Adrenal gland (tissue), 19 donors: ENCODE measurements at places on chromosomes 7 and 10.

DNA sequence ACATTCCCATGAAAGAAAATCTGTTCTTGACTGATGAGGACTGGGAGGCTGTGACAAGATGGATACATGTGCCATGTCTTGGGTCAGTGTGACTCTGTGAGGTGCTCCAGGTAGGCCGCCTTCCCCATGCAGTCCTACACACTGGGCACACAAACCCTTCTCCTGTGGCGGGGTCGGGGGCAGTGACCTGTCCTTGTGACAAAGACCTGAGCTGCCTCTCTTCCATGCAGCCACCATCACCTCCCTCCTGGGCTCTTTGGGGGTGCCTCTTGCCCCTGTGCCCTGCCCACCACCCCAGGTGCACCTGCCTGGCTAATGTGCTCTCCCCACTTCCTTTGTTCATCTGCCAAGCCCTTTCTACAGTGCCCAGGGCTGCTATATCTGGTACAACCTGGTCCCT lies 35.7 kb upstream of the DMBT1 start:
- no peak for DNase-seq

- no peak for DNase-seq
Measured at GRCh38 chr10:114103284-114103683, 59.6 kb downstream of the ADRB1 start.

DNA sequence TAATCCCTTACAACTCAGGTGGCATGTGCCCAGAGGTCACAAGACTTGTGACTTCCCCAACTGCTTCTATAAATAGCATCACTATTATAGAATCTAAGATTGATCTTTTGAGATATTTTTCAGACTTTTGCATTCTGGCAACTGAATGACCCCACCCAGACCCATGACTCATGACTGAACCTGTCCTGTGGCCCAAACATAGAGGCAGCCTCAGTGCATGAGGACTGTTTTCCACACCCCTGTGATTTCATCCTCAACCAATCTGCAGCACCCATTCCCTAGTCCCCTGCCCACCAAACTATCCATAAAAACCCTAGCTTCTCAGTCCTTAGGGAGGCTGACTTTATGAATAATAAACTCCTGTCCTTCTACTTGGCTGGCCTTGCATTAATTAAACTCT lies 84.5 kb downstream of the MICU1 start:
- no peak for DNase-seq

- DNase-seq: no peak
Measured at GRCh38 chr10:71856619-71857018, 5.6 kb upstream of the PSAP start.

DNA sequence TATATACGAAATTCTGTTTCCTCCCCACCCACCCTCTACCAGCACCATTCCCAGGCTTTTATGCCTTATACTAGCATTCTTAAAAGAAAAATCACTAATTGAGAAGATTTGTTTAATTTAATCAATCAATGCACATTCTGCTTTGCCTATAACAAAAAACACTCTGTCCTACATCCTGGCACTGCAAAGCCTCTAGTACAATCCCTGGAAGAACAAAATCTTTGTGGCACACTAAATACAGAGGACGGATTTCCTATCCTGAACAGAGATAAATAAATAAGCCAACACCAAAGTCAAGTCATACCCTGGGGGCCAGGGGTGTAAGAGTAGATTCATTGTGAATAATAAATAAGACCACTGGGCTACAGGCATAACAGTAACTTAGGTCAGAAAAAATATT lies 34.3 kb downstream of the USP54 start:
- DNase-seq: no peak

GRCh38 chr7:5270788-5271187 lies 12.0 kb upstream of the SLC29A4 start:
- no peak for DNase-seq

DNA sequence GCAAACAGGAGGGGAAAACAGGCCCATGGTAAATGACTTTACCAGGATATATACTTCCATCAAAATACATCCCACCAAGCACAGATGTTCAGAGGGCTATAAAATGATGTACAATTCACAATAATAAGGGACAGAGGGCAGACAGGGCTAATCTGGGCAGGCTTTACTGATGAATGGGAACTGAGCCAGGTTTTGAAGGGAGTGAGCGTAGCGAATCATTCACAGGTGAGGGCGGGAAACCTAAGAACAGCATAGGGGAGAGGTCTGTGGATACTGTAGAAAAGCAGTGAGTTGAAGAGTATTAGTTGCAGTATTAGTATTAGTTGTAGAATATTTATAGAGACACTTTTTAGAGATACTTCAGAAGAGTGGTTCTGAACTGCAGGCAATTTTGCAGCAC lies 180.8 kb downstream of the JAZF1 start:
- DNase-seq: no peak

GRCh38 chr7:12016439-12016838 lies 184.4 kb upstream of the THSD7A start:
- no peak for DNase-seq

GRCh38 chr7:73423519-73424488 lies 9.8 kb upstream of the FZD9 start:
- DNase-seq: no peak

- no peak for DNase-seq
Measured at GRCh38 chr7:111086532-111086931, 4.4 kb upstream of the LRRN3 start.

DNA sequence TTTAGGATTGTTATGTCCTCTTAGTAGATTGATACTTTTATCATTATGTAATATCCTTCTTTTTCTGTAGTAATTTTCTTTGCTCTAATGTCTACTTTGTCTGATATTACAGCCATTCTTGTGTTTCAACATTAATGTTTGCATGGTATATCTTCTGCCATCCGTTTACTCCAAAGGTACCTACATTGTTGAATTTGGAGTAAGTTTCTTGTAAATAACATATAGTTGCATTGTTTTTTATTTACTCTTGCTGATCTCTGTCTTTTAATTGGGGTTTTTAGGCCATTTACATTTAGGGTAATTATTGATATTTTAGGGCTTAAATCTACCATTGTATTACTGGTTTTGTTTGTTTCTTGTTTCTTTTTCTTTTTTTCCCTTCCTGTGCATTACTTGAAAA lies 100.1 kb downstream of the STK31 start:
- DNase-seq: no peak
